ENCODE measurements at places on chromosomes 7 and 10. TPM values are rescaled to one million over a fixed set of nuclear protein-coding genes. Genes with fewer than 3 reads are reported as not detected.

PKD1L1 gene
- 4.8 TPM for total RNA-seq

SMKR1 gene
- 57.0 TPM for total RNA-seq

SPAM1 gene
- total RNA-seq: 3.9 TPM

SPDYE6 gene
- total RNA-seq: 2.3 TPM

CDK6 gene
- total RNA-seq: 22.8 TPM

OR13A1 gene
- 0.79 TPM for total RNA-seq

NEUROG3 gene
- not detected for total RNA-seq

MYH16 gene
- total RNA-seq: 1.5 TPM

DENND10 gene
- 29.6 TPM for total RNA-seq

ZPBP gene
- 67.0 TPM for total RNA-seq

FAM25C gene
- total RNA-seq: not detected

BAMBI gene
- 49.7 TPM for total RNA-seq

EIF5AL1 gene
- 6.8 TPM for total RNA-seq

IL6 gene
- not detected for total RNA-seq

All from testis (tissue), 5 donors.